ENCODE measurements at places on chromosomes 16 and 17.

DNA sequence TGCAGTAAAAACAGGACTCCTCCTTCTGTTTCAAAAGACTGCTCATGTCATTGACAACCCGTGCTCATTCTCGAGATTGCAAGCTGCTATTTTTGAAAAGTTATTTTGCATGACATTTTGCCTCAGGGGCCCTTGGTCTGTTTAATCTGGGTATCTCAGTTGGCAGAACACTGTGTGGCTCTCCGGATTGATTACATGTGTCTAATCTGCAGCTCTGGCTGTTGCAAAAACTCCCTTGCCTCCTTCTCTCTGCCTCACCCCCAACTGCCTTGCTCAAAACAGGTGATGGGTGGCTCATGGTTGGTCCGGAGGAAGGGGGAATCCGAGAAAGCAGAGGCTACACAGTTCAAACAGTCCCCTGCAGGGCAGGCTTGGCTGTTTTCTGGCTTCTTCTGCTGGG, 25.3 kb downstream of the GINS3 start:
- no peak for DNase-seq

DNA sequence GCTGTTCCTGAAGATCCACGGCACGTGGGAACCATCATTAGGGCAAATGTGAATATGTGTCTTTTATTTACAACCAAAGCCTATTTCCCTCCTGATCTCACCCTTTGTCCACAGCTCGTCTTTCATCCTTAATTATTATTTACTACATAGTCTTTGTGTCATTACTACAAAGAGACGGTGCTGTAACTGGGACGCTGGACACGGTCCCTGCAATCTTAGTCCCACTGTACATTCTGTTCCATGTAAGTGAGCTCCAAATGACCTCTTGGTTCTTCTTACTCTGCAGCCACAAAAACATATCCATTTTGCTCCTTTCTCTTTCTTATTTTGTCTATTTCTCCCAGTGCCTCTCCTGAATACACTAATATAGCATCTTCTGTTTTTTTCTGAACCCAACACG, 12.7 kb upstream of the KRT23 start:
- DNase-seq = no peak

DNA sequence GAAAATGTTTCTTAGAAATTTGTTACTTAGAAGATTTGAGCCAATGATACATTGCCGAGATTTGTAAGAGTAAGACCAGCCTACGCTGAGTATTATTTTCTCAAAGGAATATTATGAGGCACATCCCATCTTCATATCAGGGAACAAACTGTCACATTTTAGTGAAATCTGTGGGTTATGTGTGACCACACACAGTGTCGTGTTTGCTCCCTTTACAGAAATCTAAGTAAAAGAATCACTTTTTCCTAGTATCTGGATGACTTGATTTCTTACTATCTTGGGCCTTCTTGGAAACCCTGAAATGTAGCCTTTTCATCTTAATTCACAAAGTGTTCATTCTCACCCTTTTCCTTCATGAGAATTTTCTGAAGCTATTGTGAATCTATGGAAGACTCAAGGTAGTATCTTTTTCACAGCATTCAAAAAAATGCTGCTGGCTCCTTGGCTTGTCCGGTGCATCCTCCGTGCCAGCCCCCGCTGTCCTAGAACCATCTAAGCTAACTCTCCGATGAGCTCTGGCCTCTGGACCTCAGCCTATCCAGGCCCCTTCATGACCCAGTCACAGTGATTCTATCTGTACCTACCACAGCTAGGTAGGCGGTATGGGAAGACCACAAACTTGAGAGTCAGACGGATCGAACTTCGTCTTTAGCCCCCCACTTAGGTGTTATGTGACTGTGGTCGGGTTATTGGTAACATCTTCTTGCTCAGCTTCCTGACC, 524.3 kb downstream of the MAF start:
- DNase-seq = no peak

DNA sequence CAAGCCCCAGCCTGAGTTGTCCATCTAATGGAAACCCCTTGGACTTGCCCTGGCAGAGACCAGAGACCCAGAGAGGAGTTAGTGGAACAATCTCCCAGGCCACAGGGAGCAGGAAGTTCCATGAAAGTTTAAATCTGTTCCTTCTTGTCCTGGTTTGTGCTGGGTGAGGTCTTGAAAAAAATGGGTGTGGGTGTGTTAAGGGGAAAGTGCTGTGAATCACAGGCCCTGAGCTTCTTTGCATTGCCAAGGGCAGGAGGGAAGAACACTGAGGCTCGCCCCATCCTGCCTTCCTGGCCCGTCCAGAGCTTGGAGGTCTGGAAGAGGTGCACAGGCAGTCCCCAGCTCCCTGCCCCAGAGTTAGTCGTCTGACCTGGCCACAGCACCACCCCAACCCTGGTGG, 2.3 kb downstream of the ADORA2B start:
- DNase-seq = peak; percentile 45

- peak; percentile 38 for DNase-seq
Measured at GRCh38 chr16:71895679-71896365, 491 bp downstream of the IST1 start.

DNA sequence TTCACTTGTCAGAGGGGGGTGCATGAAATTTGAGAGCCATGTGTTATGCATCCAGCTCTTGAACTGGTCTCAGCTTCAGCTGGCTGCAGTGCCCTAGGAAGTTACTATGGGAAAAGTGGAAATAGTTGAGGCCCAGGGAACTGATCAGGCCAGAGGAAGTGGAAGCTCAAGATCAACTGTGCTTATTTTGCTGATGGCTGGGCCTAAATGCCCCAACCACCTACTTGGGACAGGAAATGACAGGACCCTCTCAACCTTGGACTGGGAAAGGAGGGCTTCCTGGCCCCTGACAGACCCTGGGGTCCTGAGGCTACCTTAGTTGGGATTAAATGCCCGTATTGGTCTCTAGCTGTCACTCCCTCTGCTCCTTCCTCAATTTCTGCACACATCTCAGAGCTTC, 1.2 kb upstream of the TAOK2 start:
- DNase-seq = no peak

DNA sequence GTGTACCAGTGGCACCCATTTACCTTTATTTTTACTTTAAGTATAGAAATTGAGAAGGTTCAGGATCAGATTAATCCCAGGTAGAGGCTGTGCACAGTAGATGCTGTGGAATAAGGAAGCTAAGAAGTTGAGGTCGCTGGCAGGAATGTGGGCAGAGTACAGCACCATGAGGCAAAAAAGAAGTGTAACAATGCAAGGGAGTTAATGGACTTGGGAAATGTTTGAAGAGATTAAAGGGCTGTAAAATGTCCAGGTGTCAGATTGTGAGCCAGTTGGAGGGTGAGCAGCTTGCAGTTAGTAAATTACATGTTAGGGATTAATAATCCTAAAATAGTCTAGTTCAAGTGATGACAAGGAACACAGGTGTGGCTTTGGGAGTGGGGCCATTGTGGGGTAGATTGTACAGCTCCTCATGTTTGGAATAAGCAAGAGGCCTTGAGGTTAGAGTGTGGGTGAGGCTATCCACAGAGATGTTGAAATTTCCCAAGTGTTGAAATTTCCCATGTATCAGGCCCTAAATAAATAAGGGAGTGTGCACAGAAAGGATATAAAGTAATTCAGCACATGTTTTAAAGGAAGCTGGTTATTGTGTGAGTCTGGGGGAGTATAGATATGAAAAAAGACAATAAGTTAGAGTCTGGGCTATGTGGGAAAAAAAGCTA, 21.5 kb downstream of the TAT start:
- DNase-seq = no peak
